Neural crest cell (in vitro differentiated cells): ENCODE measurements at places on chromosomes 7 and 10. TPM values are rescaled to one million over a fixed set of nuclear protein-coding genes. Genes with fewer than 3 reads are reported as not detected.
A peak's percentile ranks its signal among the peaks of the same experiment; 100 is the strongest.

GRCh38 chr7:154698726-154699291 is 304.1 kb downstream of the PAXIP1 start:
- no peak overlapping the region for H3K27ac ChIP-seq
- no peaks in the 10 kb centered on the region for H3K36me3 ChIP-seq
- H3K27me3 ChIP-seq: peaks cover 5% of the 10 kb centered on the region
- DNase-seq: peak; percentile 5
- no peak overlapping the region for H3K4me3 ChIP-seq

DNA sequence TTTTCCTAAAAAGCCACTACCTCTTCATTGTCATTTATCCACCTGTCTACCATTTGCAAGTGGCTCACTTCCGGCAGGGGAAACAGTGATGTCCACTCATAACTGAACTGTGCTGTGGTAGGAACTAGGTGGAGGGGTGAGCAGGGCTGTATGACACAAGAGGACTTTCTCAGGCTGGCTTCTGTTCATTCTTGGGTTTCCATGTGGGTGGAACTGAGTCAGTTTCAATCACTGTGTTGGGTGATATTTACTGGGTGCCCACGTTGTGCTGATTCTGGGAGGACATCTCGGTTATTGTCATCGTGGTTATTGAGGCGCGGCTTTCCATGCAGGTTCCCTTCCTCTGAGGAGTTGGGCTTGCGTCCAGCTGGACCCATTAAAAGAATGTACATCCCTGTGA is 38.8 kb downstream of the RAMP3 start:
- H3K4me1 ChIP-seq: peaks cover 6% of the 10 kb centered on the region
- no peak overlapping the region for H3K4me3 ChIP-seq
- peaks cover 2% of the 10 kb centered on the region for H3K36me3 ChIP-seq
- no peaks in the 10 kb centered on the region for H3K27me3 ChIP-seq

DNA sequence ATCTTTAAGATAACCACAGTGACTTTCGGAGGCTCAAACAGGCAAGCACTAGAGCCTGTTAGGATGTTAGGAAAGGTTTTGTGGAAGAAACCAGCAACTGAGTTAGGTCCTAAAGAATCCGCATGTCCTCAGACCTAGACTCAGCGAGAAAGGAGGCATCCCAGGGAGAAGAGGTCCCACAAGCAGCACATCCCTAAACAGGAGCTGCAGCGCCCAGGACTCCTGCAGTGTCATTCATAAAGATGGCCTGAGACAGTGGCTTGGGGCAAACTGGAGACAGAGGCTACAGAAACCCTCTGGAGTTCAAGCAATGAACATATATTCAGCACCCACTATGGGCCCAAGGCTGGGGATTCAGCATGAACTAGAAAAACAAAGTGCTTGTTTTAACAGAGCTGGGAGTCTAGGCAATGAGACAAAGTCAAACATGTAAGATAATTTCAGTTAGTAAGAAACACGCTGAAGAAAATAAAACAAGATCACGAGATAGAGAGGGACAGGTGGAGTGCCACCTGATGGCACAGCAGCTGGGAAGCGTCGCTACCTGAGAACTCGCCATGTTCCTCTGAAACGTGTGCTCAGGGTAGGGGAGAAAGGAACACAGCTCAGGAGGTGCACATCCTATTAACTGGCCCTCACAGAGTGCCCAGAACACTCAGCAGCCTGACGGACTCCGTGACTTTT is 48.1 kb downstream of the PARD3 start:
- no peak for DNase-seq
- H3K27me3 ChIP-seq: no peaks in the 10 kb centered on the region
- H3K27ac ChIP-seq: no peak overlapping the region
- H3K4me3 ChIP-seq: no peak overlapping the region
- H3K4me1 ChIP-seq: peaks cover 50% of the 10 kb centered on the region

- peaks cover 5% of the 10 kb centered on the region for H3K36me3 ChIP-seq
- no peak for DNase-seq
- no peak overlapping the region for H3K27ac ChIP-seq
These were observed 5.4 kb downstream of the RAB11FIP2 start for GRCh38 chr10:118041316-118041715.

DNA sequence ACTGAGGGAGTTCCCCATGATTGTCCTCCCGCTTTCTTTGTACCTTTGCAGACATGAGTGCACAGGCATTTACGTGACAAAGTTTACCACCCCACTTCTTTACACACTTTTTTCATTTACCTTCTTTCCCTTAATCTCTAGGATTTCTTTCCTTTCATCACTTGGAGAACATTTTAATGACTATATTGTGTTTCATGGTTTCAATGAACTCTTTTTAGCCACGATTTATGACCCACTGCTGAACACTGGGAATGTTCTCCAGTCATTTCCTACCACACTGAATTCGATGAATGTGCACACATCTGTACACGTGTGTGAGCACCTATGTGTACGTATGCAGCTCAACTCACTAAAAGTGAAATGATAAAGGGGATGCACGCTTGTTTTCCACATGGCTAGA is 371.7 kb upstream of the IGFBP3 start:
- no peaks in the 10 kb centered on the region for H3K27me3 ChIP-seq
- H3K36me3 ChIP-seq: peaks cover 5% of the 10 kb centered on the region
- no peak for DNase-seq
- peak overlapping the region; percentile 53 for H3K27ac ChIP-seq
- no peak overlapping the region for H3K4me3 ChIP-seq

DNA sequence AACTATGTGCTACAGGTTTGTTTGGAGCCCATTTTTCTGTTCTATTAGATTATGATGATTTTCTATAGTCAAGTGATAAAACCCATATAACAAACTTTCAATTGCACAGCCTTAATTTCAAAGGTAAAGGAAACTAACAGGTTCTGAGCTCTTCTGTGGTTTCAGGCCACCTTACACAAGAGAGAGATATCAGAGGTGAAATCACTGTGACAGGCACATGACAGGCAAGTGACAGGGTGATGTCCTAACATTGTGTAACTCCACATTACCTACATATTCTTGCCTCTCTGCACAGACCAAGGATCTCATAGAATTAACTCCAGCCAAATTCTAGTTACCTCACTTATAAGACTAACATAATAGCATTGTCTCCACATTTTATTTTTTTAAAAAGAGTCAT is 35.0 kb downstream of the ZNF22 start:
- H3K4me3 ChIP-seq: no peak overlapping the region
- no peaks in the 10 kb centered on the region for H3K27me3 ChIP-seq
- no peak overlapping the region for H3K27ac ChIP-seq

SERPINE1 gene
- total RNA-seq: 0.07 TPM in 1 of 2 replicates, not detected in the other
